ENCODE measurements at places on chromosomes 13 and 19.

DNA sequence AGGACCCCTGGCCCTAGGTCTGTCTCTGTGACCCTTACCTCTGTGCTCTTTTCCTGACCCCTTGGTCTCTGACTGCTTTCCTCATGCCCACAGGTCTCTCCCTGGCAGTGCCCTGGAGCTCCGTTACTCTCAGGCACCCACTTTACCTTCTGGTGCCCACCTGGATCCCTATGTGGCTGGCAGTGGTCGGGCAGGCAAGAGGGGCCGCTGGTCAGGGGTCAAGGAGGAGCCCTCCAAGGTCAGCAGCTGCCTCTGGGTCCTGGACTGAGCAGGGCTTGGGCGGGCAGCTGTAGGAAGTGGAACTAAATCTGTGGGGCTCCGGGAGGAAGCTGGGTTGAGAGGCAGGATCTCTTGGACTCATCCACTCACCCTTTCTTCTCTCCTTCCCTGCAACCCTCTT, 16.3 kb downstream of the PPFIA3 start:
- no peak for DNase-seq

GRCh38 chr13:75920536-75920935, 284.4 kb downstream of the LMO7 start:
- no peak for DNase-seq

GRCh38 chr13:97896446-97896845, 57.0 kb upstream of the IPO5 start:
- no peak for DNase-seq

GRCh38 chr19:54158812-54159351, 639 bp downstream of the LENG1 start:
- no peak for DNase-seq

- no peak for DNase-seq
Observed at GRCh38 chr19:16361254-16361653, 36.6 kb downstream of the KLF2 start.

DNA sequence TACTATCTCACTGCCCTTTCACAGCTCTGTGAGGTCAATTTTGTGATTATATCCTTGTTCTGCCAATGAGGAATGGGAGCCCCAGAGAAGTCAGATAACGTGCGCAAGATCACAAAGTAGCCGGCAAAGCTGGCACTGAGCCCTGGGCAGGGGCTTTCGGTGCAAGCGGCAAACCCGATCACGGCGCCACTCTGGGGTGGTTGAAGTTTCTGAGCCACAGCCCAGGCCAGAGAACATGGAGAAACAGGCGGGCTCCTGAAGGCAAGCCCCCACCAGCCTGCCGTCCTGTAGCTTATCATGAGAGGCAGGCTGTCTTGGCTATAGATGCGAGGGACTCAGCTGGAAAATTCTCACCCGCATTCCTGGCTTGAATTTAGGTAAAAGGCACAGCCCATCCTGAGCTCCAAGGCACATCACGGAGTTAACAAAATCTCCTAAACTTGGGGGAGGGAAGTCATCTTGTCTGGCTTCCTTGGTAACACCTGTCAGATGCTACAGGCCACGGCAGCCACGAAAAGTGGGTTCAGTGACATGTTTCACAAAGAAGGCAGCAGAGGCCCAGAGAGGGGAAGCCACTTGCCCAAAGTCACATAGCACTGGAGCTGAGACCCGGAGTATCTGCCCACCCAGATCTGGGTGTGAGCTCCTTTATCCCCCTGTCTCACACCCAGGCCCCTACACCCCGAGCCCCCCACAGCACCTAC, 12.5 kb downstream of the TNNT1 start:
- no peak for DNase-seq

- no peak for DNase-seq
Observed at GRCh38 chr19:11092181-11092538, 2.9 kb downstream of the LDLR start.

DNA sequence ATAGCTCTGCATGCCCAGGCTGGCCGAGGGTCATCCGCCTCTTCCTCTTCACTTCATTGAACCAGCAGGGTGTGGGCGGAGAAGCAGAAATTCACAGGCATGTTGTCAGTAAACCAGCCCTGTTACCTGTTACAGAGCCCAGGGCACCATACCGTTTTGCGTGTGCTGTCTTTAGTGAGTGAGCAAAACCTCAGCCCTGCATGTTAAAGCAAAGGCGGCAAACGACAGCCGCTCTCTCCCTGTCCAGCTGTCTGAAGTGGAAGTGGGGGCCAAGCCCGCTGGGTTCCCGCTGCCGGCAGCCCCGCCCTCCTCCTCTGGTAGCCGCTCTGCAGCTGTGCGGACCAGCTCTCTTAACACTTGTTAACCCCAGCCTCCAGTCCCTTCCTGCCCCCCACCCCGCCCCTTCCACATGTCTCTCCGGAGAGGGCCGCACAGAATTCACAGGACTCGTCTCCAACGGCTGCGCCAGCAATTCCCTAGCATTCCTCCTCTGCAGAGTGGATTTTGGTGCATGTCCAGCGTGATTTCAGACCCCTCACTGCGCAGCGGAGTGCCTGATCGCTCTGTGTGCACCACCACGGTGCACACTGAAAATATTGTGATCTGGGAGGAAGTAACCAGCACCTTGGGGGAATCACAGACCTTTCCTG, 12.7 kb downstream of the KLHL26 start:
- no peak for DNase-seq

DNA sequence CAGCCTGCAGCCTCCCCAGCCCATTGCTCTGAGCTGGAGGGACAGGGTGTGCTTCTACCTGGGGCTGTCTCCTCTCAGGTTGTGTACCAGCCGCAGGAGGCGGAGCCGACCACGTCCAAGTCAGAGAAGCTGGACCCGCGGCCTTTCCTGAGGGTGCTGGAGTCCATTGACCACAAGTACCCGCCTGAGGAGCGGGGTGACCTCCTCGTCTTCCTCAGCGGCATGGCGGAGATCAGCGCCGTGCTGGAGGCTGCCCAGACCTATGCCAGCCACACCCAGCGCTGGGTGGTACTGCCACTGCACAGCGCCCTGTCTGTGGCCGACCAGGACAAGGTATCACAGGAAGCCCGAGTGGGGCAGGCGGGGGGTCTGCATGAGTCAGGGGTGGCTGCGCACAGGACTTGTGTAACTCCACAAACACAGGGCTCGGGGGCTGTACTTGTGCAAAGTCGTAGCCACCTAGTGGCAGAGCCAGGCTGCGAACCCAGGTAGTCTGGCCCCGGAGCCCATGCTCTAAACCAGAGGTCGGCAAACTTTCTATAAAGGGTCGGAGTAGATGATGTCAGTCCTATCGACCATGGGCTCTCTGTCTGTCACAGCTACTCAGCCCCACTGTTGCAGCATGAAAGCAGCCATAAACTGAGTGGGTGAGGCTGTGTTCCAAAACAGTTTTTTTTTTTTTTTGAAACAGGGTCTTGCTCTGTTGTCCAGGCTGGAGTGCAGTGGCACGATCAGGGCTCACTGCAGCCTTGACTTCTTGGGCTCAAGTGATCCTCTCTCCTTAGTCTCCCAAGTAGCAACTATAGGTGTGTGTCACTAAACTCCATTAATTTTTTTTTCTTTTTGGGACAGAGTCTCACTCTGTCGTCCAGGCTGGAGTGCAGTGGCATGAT, 8.9 kb downstream of the DHX34 start:
- DNase-seq = no peak

DNA sequence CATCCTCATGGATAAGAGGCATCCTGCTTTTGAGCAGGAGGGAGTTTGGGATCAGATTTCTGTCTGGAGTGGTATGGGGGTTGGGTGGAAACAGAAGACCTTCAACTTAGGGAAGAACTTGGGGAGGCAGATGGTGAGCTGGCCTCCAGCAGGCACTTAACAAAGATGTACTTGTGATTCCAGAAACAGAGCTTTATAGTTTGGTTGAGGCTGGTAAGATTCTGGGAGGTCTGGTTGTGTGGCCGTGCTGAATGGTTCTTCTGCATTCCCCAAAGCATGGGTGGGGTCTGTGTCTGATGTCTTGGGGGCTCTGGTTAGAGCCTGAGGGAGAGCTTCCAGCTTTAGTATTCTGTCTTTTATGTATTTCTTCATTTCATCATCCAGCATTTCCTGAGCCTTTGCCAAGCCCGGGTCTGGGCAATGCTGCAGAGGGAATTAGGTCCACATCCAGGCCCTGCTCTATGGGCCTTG, 4.8 kb downstream of the MEGF8 start:
- DNase-seq = no peak

- no peak for DNase-seq
Observed at GRCh38 chr13:99356262-99357091, 49.3 kb upstream of the GPR183 start.

DNA sequence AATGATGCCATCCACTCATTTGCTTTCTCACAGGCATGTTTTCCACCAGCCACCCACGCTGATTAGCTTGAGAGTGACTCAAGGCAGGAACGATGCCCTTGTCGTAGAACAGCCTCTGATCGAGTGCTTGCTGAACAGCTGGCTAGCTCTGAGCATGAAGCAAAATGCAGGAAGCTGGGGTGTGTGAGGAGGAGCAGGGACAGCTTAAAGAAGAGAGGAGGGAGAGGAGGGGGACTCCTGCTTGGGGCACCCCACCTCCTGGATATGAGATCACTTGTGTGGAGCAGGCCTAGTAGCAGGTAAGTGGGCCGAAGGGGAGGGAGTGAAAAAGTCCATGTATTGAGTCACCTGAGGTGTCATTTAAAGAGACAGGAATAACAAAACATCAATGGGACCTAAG, 48.8 kb downstream of the IRS2 start:
- no peak for DNase-seq

DNA sequence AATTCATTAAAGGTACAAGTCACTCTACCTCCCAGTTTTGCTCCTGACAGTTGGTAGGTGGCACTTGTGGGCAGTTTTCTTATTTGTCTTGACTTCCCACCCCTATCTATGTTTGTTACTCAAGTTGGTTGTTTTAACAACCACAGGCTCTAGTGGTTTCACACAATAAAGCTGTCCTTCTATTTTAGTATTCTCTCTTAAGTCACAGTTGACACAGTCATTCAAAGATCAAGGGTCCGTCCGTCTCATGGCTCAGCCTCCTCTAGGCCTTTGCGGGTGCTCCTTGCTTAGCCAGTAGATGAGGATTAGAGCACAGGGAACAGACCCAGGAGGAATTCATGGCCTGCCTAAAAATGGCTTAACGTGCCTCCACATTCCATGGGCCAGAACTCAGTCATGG, 573.7 kb downstream of the IRS2 start:
- no peak for DNase-seq

DNA sequence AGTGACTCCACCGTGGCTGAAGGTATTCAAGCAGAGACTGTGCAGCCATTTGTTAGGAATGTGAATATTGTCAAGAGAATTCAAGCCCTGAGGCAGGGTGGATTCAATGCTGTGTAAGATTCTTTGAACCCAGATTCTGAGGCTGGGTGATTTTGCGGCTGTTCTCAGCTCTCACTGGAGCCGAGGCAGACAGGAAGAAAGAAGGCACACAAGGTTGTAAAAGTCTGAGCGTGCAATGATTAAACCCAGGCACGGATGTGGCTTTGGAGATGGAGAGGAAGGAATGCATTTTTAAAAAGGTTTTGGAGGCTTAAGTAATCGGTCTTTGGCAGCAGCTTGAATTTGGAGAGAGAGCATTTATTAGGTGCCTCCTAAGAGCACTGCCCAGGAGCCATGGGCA, 187.9 kb downstream of the KATNAL1 start:
- DNase-seq = no peak

DNA sequence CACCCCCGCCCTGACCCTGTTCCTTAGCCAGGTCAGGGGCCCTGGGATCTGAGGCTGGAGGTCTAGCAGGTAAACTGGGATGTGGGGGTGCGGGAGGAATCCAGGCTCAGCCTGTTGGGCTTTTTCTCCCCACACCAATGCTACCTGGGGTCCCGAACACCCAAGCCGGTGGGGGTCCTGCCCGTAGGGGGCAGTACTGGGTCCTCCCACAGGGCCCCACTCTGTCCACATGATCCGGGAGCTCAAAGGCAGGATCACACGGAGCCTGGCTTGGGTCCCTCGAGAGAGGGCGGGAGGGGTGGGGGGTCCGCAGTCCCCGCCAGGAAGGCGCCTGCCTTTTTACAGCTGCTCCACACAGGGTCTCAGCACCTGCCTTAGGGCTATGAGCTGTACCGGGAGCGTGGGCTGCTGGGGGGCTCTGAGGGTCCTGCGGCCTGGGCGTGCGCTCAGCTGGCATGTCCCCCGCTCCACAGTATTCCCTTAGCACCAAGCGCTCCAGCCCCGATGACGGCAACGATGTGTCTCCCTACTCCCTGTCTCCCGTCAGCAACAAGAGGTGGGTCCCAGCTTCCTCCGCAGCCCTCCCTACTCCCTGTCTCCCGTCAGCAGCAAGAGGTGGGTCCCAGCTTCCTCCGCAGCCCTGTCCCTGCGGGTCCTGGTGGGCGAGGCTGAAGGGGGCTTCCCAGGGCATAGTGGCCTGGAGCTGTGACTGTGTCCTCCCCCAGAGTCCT, 12.3 kb upstream of the TEKTIP1 start:
- no peak for DNase-seq

DNA sequence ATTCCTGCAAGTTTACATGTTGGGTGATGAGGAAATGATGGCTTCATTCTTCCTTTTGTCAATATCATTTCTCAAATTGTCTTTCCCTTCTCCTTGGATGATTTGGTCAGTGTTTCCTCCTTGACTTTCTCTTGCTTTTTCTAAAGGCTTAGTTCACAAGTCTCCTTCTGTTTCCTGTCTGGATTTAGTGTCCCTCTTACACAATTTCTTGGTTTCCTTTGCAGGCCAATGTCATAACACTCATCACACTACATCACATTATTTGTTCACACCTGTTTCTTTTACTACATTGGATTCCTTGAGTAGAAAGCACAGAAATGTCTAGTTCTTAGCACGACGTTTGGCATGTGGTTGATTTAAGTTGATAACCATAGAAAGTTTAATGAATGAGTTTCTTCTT, 490.7 kb downstream of the TDRD3 start:
- no peak for DNase-seq

GRCh38 chr19:31312009-31312676, 37.1 kb downstream of the TSHZ3 start:
- DNase-seq = no peak

All from stimulated activated CD8-positive, alpha-beta memory T cell treated with anti-CD3 and anti-CD28 coated beads, Interleukin-4, amount 100 ng/mL, for 1 hour (primary cell).